ENCODE measurements at places on chromosomes 2 and 18. TPM values are rescaled to one million over a fixed set of nuclear protein-coding genes. Genes with fewer than 3 reads are reported as not detected.

The SCN3A gene
- total RNA-seq: 0.19 TPM

The COX5B gene
- total RNA-seq: 260 TPM

The USP40 gene
- total RNA-seq: 16.2 TPM

The ABCB11 gene
- total RNA-seq: 0.29 TPM

The KIF1A gene
- total RNA-seq: 15.9 TPM

The NCOA1 gene
- total RNA-seq: 48.7 TPM

DNA sequence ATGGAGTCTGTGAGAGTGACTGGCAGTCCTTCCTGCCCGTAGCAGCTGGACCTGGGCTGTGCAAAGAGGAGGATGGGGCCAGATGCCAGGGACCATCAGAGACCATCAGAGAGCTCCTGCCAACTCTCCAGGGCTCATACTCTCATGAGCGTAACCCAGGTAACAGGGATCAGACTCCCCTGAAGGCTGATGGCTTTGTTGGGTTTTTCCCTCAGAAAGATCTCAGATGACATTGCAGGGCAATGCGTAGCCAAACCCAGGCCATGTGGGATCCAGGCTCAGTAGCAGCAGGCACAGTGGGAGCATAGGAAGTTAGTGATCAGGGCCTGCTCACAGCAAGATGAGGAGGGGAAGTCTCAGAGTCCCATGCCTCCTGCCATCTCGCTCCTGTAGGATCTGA lies 218.0 kb downstream of the LOXHD1 start:
- DNase-seq: no peak

- peak; percentile 59 for DNase-seq
These were observed 59.2 kb downstream of the TWIST2 start for GRCh38 chr2:238906936-238907716.

- peak; percentile 78 for DNase-seq
These were observed 18.4 kb upstream of the SLC20A1 start for GRCh38 chr2:112627060-112628040.

GRCh38 chr2:214034417-214034816 lies 376.4 kb upstream of the VWC2L start:
- no peak for DNase-seq

DNA sequence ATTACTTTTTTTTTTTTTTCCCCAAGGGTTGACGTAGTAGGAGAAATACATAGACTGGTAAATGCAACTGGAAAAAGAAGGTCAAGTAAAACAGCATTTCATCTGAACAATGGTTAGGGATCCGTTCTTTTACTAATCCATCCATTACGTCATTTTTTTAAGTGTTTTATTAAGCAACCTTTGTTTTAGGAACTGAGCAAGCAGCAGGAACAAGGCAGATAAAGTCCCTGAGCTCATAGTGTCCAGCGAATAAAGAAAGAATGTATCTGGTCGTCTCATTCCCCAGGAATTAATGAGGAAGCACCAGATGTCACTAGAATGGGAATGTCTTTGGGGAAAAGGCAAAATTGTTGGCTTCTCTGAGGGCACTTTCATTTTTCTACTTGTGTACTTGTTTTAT lies 842.4 kb downstream of the TDRD15 start:
- DNase-seq: no peak

DNA sequence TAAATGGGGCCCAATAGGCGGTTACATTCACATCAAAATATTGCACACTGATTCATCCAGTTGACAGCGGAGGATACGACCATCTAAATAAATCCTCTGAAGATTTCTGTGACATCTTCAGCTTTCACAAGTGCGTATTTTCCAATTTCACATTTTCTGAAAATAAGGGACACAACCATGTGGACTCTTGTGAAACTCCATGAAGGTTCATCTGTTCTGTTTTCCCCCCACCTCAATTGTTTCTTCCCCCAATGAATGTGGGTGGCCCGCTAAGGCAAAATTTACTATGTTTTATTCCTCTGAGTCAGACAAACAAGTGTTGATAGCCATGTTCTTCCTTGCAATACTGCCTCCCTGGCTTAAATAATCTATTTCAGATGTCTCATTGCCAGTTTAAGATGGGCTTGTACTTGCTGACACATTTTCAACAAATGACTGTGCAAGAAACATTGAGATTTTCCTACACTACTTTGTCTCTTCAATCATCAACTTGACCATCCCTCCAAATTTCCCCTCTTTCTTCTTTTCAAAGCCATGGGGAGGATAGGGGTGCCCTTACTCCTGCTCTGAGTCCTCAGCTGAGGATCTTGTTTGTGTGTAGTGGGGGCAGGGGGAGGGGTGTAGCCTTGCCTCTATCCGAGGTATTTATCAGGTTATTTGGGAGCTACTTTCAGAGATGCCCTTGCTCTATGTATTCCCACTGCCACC lies 78.2 kb downstream of the BCL11A start:
- no peak for DNase-seq

DNA sequence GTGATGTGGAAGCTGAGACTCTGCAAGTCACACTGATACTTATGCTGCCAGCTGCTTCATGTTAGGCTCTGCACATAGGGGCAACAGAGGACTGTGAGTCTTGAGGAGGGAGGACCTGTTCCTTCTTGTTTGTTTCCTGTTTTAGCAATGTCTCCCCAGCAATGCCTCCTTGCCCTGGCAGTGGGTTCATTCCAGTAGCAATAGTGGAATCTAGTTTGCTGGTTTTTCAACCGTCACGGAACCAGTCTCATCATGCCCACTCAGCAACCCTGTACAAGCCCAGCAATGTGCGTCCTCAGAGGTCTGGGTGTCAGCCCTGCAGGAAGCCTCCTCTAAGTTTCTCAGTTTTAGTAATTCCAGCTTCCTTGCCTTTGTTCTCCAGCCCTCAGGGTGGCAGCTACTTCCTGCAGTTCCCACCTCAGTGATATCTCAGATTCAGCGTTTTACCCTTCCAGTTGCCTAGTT lies 20.5 kb upstream of the ITGB6 start:
- DNase-seq: no peak

- DNase-seq: no peak
These were observed 303.9 kb downstream of the CPS1 start for GRCh38 chr2:210860276-210860675.

DNA sequence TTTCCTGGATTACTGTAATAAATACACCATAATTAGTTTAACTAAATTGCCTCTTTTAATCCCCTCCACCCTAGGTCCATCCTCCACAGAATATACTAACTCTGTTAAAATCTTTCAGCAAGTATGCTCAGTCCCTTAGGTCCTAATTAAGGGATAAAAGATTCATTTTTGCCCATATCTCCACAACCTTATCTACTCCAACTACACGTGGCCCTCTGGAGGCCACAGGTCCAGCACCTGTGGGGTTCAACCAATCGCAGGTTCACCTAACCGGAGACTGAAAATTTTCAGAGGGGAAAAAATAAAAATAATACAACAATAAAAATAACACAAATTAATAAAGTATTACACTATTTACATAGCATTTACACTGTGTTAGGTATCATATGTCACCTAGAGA lies 86.4 kb downstream of the MAP4K3 start:
- no peak for DNase-seq

DNA sequence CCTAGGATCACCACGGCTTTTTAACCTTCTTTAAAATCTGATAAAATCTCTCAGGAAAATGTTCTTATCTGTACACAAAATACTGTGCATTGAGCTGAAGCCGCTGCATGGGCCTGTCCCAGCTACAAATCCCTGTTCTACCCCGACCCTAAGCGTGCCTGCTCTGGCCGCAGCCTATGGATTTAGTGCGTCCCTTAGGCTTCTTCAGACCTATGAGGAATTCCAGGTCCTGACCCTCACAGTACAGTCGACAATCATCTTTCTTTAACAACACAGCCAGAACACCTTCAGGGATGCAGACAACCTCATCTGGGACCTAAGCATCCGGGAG lies 477 bp upstream of the WDCP start:
- no peak for DNase-seq

- no peak for DNase-seq
These were observed 295.5 kb downstream of the MEIS1 start for GRCh38 chr2:66730441-66730840.

DNA sequence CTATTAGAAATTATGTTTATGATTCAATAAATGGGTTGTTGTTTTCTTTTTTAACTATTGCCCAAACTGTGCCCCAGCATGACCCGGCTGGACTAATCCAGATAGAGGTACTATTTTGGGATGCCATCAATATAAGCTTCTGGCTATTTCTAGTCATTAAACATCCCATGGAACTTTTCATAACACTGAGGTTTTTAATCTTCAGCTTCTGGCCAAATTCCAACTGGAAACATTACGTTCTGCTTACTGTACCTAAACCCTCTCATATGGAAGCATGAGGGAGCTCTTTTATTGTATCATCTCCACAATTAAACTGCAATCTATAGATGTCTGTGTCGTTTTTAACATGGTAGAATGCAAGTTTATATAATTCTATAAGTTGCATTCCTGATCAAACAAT lies 674.7 kb downstream of the ARHGAP15 start:
- no peak for DNase-seq

DNA sequence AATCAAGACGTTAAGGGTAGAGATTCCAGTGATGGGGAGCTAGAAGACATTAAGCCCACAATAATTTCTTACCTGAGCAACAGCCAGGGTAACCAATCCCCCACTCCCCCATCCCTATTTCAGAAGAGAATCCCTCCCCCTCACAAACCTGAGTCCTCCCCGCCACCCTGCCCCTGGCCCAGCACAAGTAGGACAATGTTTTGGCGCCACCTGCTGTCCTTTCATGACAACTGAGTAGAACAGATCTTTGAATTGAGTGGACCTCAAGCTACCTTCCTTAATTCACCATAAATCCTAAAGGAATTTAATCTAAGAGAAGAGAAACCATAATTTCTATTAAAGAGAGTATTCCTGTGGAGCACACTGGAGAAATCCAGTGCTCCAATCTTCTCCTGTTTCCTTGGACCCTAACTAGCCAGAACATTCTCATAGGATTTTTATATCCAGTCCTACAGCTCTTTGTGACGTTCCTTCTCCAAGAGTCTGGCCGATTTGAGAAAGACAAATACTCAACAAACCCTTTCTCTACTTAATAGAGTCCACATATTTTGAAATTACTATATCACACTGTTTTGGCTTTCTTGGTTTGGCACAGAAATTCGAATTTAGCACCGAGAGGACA lies 41.1 kb downstream of the NHEJ1 start:
- peak; percentile 79 for DNase-seq

- DNase-seq: no peak
These were observed 478.5 kb upstream of the TNP1 start for GRCh38 chr2:217338306-217338916.

- no peak for DNase-seq
These were observed 56.4 kb downstream of the PLB1 start for GRCh38 chr2:28552045-28552823.

GRCh38 chr2:82811946-82812345 lies 1647.1 kb downstream of the SUCLG1 start:
- DNase-seq: no peak

GRCh38 chr2:141554810-141555209 lies 576.0 kb downstream of the LRP1B start:
- no peak for DNase-seq

- DNase-seq: no peak
These were observed 231.1 kb downstream of the LRP1B start for GRCh38 chr2:141899740-141900139.

DNA sequence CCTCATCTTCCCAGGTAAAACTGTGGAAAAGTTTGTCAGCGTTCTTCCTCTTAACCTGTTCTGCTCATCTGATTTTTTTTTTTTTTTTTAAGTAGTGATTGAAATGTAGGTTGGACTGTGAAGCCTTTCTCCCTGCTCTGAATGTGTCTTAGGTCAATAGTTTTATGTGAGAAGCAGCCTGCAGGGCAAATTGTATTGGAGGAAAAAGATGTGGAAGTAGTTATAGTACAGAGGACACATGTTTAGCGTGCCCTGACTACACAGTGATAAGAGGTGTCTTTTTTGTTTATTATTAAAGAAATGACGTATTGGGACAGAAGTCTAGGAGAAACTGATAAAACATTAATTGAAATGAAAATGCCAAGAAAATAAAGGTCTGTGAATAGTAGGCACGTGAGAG lies 1.5 kb downstream of the MTA3 start:
- no peak for DNase-seq

- DNase-seq: no peak
These were observed 14.5 kb downstream of the CKAP2L start for GRCh38 chr2:112749755-112750559.

- DNase-seq: no peak
These were observed 63.3 kb downstream of the MERTK start for GRCh38 chr2:111961663-111962062.

DNA sequence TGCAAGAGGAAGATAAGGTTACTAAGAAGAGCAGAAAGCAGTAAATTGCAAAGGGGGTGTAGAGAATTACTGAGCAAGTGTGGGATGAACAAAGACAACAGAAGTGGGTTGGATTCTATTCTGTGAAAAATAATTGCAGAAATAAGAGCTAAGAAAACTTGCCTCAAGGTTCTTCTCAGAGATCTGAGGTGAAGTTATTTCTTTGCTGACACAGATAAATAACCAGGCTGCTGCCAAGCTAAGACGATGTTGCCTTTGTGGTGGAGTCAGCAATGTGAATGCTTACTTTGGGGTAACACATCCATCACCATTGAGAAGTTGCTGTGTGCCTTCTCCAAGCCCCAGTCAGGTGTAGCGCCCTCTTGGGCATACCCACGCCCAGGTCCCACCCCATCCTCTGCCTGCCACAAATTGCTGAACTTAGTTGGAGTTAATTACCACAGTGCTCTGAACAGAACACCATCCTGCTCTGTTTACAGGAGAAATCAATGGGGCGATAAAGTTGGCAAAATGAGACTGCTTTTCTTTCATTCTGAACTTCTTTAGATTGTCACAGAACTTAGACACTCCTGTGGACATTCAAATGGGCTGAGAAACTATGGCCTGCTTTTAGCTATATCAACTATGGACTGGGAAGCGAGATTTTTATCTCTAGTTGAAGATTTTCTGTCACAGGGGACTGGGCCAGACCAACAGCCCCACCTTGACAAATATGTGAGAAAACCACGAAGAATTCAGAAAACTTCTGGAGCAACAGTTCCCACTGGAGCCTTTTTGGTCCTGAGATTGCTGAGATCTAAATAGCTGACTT lies 283.6 kb downstream of the TMX3 start:
- no peak for DNase-seq

GRCh38 chr18:68299906-68300305 lies 415.0 kb downstream of the TMX3 start:
- no peak for DNase-seq

Measured in suprapubic skin (tissue), 4 donors.